ENCODE measurements at places on chromosomes 3 and 15.

GRCh38 chr15:68204361-68204760 is 771 bp downstream of the CALML4 start:
- peaks cover 8% of the 10 kb centered on the region for H3K36me3 ChIP-seq
- no peaks in the 10 kb centered on the region for H3K27me3 ChIP-seq
- no peak overlapping the region for H3K27ac ChIP-seq
- H3K4me3 ChIP-seq: peak overlapping the region; percentile 73

DNA sequence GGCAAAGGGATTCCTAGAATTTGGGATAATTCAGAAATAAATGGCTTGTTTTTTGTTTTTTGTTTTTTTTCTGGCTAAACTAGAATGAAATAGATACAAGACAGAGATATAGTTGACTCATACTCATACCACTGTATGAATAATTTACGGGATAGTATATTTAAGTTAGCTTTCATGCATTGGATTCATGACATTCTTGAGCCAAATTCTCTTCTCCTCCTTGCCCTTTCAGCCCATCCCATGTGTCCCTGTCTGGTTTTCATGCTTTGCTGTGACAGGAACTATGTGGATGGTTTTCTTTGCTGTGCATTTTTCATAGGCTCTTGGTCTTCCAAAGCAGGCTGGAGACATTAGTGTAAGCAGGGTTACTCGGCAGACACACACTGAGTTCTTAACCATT is 66.6 kb upstream of the UMPS start:
- H3K27ac ChIP-seq: no peak overlapping the region
- DNase-seq: no peak
- no peaks in the 10 kb centered on the region for H3K36me3 ChIP-seq
- peaks cover 10% of the 10 kb centered on the region for H3K4me1 ChIP-seq
- H3K4me3 ChIP-seq: no peak overlapping the region

- H3K36me3 ChIP-seq: peaks cover 2% of the 10 kb centered on the region
- no peaks in the 10 kb centered on the region for H3K4me1 ChIP-seq
- H3K27me3 ChIP-seq: no peaks in the 10 kb centered on the region
These were observed 464.1 kb upstream of the ARHGEF26 start for GRCh38 chr3:153657046-153657445.

- no peak for DNase-seq
- H3K27ac ChIP-seq: no peak overlapping the region
- H3K4me3 ChIP-seq: no peak overlapping the region
- H3K27me3 ChIP-seq: no peaks in the 10 kb centered on the region
These were observed 724.9 kb downstream of the NSUN3 start for GRCh38 chr3:94787734-94788270.

DNA sequence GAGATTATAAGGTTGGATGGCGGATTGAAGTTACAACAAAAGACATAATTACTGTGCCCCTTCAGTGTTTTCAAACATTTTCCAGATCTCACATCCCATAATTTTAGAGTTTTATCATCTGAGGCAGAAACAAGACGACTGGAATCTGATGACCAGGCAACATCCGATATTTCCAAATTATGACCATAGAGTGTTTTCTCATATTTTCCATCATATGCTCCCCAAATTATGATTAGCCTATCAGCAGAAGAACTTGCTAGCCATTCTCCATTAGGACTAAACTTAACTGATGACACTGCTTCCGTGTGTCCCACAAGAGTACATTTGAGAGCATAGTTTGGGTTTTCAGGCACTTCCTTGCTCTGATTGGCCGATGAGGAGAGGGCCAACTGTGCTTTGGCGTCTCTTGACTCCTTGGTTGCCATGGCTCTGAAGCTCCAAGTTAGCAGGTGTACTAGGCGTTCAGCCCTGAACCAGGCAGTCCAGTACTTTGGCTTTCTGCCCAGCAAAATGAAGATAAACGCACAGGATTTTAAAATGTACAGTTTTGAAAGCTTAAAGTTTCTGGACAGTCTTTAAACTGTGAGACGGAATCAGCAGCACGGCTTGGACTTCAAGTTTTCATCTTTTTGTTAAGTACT is 638 bp downstream of the WDR5B start:
- peaks cover 28% of the 10 kb centered on the region for H3K36me3 ChIP-seq
- H3K4me3 ChIP-seq: peak overlapping the region; percentile 98
- peak; percentile 52 for DNase-seq
- peaks cover 48% of the 10 kb centered on the region for H3K4me1 ChIP-seq
- no peaks in the 10 kb centered on the region for H3K27me3 ChIP-seq
- H3K27ac ChIP-seq: peak overlapping the region; percentile 99

DNA sequence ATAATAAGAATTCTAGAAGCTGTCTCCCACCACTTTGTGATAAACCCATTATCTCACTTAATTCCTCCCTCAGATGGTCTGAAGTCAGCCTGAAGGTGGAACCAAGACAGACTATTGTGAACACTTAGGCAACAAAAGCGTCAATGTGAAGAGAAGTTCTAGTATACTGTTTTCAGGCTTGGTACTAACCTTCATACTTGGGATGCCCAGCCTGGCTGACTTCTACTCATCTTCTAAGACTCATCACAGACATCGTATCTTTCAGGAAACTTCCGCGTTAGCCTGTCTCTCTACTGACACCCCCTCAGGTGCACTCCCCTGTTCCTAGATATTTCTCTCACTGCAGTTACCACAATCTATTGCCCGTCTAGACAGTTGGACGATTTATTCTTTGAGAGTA is 201.2 kb downstream of the SATB1 start:
- H3K36me3 ChIP-seq: no peaks in the 10 kb centered on the region
- no peak overlapping the region for H3K4me3 ChIP-seq
- H3K27ac ChIP-seq: no peak overlapping the region
- no peak for DNase-seq
- H3K27me3 ChIP-seq: peaks cover 6% of the 10 kb centered on the region

GRCh38 chr3:123491966-123492587 is 43.2 kb upstream of the ADCY5 start:
- H3K36me3 ChIP-seq: peaks cover 2% of the 10 kb centered on the region
- H3K4me3 ChIP-seq: no peak overlapping the region
- no peaks in the 10 kb centered on the region for H3K4me1 ChIP-seq
- H3K27me3 ChIP-seq: peaks cover 2% of the 10 kb centered on the region

GRCh38 chr15:88006146-88006545 is 250.4 kb downstream of the NTRK3 start:
- H3K27ac ChIP-seq: no peak overlapping the region
- peaks cover 4% of the 10 kb centered on the region for H3K27me3 ChIP-seq
- H3K4me1 ChIP-seq: no peaks in the 10 kb centered on the region
- H3K4me3 ChIP-seq: no peak overlapping the region
- no peaks in the 10 kb centered on the region for H3K36me3 ChIP-seq

DNA sequence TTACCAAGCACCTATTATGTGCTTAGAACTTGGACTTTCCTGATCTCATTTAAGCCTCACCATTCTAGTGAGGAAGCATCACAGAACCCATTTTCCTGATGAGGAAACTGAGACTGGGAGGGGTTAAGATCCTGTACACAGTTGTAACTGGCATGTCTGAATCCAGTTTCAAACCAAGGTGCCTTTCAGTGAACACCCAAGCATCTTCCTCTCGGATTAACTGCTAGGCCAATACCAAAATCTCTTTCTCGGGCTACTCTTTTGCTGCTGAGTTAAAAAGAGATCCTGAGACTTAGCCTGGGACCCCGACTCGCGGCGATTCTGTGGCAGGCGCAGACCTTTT is 578 bp upstream of the CEMIP start:
- H3K4me3 ChIP-seq: no peak overlapping the region
- H3K36me3 ChIP-seq: no peaks in the 10 kb centered on the region
- peaks cover 53% of the 10 kb centered on the region for H3K27me3 ChIP-seq
- peaks cover 15% of the 10 kb centered on the region for H3K4me1 ChIP-seq
- no peak for DNase-seq
- H3K27ac ChIP-seq: no peak overlapping the region
